Adipocyte (in vitro differentiated cells): ENCODE measurements at places on chromosomes 5 and 9.
A peak's percentile ranks its signal among the peaks of the same experiment; 100 is the strongest.

- DNase-seq, result peak; percentile 60
These were observed 85.8 kb downstream of the AOPEP start for GRCh38 chr9:94812343-94812742.

DNA sequence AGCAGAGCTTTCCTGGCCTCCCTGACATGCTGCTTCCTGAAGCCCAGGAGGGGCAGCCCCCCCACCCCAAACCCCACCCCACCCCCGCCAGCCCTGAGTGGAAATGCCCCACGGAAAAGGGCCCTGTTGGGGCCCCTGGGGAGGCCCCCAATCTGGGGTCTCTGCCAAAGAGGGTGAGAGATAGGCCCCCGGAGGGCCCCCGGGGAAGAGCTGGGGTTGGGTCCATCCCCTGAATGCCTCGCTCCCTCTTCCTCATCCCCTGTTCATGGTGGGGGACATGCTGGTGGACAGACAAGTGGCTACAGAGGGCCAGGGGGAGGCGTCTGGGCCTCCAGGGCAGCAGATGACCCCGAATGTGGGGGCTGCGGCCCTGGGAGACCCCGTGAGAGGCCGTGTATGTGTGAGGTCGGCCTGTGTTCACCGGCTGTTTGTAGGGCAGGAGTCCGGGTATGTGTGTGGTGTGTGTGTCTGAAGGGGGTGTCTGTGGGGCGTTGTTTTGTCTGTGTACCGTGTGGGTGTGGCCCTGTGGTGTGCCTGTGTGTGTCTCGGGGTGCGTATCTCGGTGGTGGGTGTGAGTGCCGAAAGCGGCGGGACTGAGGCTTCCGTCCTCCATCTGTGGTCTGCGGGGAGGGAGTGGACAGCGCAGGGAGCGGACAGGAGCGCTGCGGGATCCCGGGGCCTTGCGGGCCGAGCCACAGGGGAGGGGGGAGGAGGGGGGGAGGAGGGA, 11.3 kb downstream of the C9orf50 start:
- DNase-seq, result peak; percentile 38

DNA sequence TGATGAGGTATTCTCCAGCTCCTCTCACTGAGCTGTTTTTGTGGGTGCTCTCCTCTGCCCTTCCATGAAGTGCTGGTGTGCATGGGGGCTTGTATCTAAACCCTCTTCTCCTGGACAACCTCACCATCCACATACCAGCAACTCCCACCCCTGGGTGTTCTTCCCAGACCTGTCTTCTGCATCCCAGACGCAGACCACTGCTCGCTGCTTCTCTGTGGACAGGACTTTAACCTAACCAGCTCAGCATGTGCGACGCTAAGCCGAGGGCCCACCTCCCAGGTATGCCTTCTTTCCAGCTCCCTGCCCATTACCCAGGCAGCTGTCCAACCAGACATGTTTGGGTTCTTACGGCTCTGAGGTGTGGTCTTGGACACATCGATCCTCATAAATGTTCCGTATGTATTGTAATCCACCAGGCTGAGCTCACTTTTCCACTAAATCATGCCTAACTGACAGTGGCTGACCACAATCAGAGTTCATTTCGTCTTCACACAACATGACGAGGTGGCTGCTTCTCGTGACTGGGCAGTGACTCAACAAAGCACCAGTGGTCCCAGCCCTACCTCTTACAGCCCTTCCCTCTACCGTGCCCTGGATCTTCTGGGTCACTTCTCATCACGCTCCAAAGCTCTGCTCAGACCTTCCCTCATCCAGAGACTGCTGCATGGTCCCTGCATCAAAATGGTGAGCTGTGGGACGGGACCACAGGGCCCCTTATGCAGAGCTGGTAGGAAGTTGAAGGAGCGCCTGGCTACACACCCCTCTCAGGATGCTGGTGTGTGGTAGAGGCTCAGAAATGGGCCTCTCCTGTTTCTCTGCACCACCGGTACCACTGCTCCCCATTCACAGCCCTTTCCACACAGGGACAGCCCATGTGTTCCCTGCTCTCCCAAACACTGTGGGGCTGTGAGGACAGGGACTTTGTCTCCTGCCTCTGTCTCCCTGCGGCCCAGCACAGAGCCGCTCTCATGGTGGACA, 9.6 kb upstream of the PTGES2 start:
- DNase-seq, result no peak

- no peak for DNase-seq
These were observed 7.9 kb downstream of the NRARP start for GRCh38 chr9:137294091-137294680.

DNA sequence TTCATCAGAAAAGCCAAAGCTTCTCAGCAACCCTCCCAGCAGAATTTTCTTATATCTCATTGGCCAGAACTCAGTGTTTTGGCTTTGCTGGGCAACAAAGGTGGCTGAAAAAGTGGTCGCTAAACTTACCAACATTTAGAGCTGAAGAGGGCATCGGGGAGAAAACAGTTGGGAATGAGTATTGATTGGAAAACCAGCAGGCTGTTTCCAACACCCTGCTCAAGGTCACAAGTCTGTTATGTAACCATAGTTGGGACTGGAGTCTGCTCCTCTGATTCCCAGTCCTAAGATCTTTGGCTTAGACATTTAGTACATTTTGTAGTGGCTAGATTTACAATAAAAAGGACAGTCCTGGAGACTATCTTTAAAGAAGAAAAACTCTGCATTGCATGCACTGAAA, 17.1 kb downstream of the IL12B start:
- no peak for DNase-seq
